Right hindlimb (tissue), 1 donor: ENCODE measurements at places on chromosomes 2 and 18.

GRCh38 chr2:65388051-65388531 is 44.3 kb downstream of the SPRED2 start:
- DNase-seq, result no peak

- peak; percentile 77 for DNase-seq
Observed at GRCh38 chr2:163800951-163801381, 65.2 kb upstream of the FIGN start.

DNA sequence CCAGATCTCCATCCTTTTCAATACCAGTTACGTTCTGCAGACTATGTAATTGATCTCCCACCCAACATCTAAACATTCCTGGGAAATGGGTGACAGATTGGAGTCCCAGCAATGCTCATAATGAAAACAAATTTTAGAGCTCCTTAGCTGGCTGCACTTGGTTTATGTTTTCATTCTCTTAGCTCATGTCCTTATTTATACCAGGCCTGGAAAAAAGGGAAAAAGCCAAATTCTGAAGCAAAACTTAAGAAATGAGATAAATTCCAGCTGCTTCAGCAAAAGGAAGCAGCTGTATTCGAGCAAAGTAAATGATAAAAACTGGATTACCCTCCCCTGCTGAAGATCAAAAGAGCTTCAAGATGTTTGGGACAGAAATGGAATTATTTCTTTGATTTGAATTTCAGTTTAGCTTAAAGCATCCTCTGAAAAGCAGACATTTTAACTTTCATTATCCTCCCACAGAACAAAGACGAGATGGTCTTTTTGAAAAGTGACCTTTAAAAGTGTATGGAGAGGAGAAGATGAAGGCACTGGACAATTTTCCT is 196.5 kb upstream of the THUMPD2 start:
- DNase-seq, result no peak

DNA sequence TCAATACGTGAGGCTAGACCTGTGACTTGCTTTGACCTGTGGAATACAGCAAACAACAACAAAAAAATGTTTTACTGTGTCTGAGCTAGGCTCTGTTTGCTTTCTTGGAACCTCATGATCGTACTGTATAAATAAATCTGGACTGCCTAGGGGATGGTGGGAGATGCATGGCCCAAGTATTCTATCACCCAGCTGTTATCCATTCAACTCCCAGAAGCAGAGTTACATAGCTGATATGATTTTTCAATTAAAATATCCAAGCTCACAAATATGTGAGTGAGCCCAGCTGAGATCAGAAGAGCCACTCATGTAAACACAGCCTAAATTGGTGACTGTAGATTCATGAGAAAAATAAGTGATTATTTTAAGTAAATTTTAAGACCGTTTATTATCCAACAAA is 154.1 kb upstream of the THUMPD2 start:
- DNase-seq, result no peak

- DNase-seq, result no peak
Observed at GRCh38 chr2:42036413-42036812, 11.4 kb upstream of the PKDCC start.

DNA sequence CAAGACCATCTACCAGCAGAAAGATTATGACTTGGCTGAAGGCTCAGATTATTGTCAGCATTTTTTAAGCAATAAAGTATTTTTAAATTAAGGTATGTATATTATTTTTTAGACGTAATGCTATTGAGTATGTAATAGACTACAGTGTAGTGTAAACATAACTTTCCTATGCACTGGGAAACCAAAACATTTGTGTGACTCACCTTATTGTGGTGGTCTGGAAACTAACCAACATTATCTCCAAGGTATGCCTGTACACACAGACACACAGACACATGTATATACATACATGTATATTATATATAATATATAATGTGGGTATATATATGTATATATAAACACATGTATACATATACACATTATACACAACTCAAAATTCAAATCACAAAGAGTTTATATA is 9.1 kb upstream of the TMEFF2 start:
- DNase-seq, result no peak

GRCh38 chr2:40658941-40659340 is 207.1 kb upstream of the SLC8A1 start:
- DNase-seq, result peak; percentile 41

- no peak for DNase-seq
Observed at GRCh38 chr2:67719351-67719750, 322.2 kb downstream of the ETAA1 start.

- DNase-seq, result no peak
Observed at GRCh38 chr2:56299171-56299691, 115.4 kb downstream of the CCDC85A start.

DNA sequence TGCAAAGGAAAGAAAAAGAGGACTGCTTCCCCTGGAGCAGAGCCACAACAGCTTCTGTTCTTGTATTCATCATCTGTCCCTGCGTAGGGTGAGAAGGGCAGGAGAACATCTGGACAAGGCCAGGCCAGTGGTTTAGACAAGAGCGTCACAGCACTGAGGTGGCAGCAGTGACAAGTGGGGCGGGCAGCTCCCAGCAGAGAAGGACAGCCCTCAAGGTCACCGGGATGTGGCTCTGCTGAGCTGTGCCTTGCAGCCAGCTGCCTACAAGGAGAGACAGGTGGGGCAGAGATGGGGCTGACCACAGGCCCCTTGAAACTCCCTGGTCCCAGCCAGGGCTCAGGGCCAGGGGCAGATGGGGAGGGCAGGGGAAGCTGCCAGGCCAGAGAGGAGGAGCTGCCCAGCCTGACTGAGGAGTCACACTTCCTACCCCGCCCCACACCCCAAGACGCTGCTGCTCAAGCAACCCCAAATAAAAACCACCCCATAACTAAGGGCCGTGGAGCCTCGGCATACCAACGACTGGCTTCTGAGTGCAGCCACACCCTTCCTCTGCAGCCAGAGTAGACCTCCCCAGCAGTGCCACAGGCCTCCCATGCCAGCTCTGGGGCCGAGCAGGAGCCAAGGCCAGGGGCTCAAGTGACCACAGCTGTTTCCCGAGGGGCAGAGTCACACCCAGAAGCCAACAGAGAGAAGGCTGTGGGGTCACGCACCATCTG is 5.4 kb downstream of the RAB11FIP5 start:
- peak; percentile 53 for DNase-seq

GRCh38 chr2:143725400-143725799 is 596.2 kb downstream of the ARHGAP15 start:
- no peak for DNase-seq

DNA sequence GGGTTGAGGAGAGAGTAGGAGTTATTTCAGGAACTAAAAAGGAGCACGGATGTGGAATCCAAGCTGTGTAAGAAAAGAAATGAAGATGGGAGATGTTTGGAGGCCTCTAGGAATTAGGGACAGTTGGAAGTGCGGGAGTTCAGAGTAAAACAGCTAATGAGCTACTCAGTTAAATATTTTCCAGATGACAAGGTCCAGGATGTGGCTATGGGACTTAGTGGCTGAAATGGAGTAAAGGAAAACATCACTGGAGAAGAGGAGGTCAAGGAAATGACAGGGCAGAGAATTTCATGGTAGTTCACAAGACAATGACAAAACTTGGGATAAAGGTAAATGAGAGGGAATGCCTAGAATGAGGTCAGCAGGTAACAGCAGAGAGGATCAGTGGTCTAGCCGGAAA is 13.0 kb downstream of the GPR155 start:
- no peak for DNase-seq
